Activated naive CD4-positive, alpha-beta T cell treated with anti-CD3 and anti-CD28 coated beads, Interleukin-2, amount 50 U/mL, for 16 hours (primary cell): ENCODE measurements at places on chromosomes 13 and 19.

- no peak for DNase-seq
These were observed 487.2 kb upstream of the GPC6 start for GRCh38 chr13:92739306-92739818.

DNA sequence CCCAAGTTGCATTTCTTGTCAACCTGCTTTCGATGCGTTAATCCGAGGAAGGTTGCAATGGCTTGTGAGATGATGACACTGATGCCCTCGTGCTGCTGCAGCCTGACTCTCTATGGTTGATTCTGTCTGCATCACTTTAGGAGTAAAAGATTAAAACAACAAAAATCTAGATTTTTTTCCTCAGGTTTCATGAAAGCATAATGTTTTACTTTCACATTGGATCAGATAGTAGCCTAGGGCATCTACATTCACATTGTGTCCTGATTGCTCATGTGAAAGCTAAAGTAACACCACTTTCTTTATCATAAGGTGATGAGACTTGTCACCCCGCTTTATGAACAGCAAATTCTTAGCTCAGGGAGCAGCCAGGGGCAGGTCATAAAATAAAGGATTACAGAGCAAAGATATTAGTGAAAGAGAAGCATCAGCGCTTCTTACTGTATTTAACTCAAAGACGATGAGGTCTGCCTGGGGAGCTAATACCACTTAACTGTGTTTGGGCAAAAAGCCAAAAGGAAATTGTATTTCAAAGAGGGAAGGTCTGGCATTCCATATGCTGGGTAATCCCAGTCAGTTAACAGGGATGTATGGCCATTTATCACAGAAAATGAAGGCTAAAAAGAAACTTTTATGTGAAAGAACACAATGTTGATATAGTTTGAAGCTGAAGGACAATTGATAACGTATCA lies 270.5 kb downstream of the GPC6 start:
- no peak for DNase-seq

- DNase-seq, result no peak
These were observed 6.9 kb upstream of the HTR2A start for GRCh38 chr13:46903748-46904147.

DNA sequence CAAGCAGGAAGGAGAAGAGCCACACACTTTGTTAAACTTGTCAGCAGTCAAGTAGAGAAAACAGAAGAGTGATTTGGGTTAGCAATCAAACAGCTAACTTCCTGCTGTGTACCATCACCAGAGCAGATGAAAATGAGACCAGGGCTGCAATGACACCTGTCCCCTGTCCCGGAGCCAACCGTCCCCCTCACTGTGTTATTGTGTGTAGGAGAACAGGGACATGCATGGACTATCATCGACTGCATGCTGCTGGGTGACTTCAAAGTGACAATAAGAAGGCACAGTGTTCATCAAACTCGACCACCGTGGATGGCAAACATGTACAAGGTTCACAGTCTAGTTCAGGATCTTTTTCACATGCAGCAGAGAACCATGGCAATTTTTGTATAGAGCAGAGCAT lies 94.0 kb upstream of the SLC15A1 start:
- no peak for DNase-seq

DNA sequence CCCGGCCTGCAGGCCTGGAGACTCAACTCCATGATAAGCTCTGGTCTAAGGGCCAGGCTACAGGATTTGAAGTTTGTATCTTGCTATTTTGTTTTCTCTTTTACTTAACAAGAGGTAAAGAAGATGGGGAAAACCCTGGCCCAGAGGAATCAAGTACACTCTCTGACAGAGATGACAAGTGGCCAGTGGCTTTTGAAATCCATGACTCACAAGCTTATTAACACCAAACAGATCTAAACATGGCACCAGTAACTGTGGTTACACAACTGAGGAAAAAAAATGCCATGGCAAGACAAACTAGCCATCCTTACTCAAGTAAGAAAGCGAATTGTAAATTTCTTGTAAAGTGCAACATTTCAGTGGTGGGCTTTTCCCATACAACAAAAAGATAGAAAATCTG lies 72.6 kb upstream of the SERTM1 start:
- DNase-seq, result no peak

GRCh38 chr19:31146015-31146414 lies 203.2 kb downstream of the TSHZ3 start:
- DNase-seq, result no peak

- peak; percentile 68 for DNase-seq
These were observed 11.8 kb upstream of the SHD start for GRCh38 chr19:4267101-4267900.

DNA sequence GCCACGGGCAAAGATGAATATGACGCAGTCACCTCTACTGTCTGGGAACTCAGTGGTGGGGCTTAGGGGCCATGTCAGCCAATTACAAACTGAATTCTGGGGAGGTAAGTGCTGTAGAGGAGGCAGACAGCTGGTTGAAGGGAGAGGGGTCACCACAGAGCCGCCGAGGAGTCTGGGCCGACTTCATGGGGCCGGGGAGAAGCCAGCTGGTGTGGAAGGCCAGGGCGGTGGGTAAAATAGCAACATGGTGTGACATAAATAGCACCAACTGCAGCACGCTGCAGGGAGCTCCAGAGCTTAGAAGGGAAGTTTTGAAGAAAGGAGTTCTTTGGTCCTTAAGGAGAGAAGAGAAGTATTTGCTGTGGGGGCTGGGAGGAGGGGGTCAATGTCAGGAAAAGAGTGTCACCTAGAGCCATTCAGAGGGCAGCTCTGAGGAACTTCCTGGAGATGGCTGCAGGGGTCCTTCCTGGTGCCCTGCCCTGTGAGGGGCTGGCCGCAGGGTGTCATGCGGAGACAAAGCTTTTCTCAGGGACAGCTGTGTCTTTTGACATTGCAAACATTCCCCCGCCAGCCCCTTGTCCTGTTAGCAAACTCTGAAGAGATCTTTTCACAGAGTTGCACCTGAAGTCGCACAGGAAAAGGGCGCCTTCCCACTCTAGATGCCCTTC lies 6.4 kb downstream of the METTL21C start:
- no peak for DNase-seq

GRCh38 chr19:2478756-2479555 lies 3.0 kb downstream of the GADD45B start:
- peak; percentile 53 for DNase-seq

- no peak for DNase-seq
These were observed 13.8 kb upstream of the ZNF724 start for GRCh38 chr19:23263870-23264590.

DNA sequence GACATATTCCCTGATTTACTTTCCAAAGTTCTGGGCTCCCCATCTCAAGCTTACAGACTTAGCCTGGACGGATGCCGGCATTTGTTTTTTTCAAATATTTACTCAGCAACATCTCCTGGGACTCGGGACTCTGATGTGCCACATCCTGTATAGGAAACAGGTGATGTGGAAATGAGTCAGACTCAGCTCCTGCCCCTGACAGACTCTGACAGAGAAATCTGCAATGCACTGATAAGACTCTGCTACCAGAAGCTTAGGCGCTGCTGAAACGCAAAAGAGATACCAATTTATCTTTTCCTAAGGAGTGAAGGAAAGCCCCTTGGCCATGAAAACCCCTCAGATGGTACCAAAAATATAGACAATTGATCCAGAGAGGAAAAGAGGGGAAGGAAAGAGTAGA lies 16.2 kb downstream of the LAIR2 start:
- DNase-seq, result peak; percentile 16

DNA sequence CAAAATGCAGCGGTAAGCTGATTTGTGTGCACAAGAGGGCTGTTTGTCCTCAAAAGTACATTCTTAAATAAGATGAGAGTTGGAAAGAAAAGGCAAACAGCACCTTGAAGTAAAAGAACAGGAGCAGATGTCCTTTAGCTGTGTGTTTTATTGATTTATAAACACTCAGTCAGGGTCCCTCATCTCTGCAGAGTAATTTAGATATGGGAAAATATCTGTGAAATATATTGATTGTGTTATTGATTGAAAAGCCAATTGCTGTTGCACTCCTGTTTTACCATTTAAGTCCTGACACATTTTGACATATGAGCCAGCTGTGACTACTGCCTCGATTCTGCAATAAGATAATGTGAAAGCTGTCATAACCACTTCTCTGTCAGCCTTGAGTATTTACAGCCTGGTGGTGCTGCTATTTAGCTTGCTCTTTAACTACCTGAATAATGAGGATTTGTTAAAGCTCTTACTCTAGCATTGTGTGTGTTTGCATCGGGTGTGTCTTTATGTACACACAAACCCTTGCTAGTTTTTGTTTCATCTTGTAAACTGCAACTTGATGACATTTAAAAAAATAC lies 550.1 kb downstream of the DACH1 start:
- no peak for DNase-seq

DNA sequence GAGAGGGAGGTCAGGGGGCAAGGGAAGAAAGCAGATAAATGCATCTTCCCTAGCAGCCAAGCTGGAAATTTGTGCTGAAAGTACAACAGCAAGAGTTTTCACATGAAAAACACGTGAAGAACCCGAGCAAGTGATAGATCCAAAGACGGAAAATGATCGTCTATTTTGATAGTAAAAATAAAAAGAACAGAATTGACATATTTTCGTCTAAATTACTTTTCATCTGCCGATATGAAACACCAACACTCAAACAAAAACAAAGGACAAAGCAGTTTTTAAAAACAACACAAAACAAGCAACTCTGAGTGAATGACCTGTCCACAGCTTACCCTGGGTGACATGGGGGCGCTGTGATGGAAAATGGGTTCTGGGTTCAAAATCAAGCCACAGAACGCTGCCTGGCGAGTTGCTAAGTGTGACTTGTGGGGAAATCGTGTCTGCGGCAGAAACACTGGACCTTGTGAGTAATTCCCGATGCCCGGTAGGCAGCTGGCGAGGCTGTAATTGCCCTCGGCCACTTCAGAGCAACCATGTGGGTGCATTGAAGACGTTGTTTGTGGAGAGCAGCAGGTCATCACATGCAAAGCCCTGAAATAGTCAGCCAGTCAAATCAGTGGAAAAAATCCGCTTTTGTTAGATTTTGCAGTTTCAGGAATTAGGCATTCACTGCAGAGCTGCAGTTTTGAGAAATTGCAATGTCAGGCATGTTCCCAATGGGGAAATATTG lies 7.4 kb downstream of the SOX1 start:
- DNase-seq, result no peak

DNA sequence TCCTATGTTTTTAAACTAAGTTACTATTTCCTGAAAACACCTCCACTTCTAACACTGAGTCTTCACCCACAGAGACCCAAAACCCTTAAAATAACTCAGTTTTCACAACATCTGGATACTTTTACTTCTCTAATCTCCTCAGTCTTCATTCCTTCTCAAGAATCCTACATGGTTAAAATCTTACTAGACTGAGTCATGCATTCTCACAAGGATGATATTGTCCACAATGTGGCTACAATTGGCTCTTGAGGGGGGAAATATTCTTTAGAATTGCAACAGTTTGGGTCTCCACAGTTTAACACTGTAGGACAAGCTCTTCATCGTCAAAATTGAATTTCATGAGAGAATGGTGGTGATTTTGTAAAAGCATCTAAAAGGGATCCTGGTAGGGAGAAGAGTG lies 397.1 kb downstream of the SLITRK5 start:
- no peak for DNase-seq

- DNase-seq, result no peak
These were observed 34.6 kb upstream of the LDLR start for GRCh38 chr19:11054628-11055027.

DNA sequence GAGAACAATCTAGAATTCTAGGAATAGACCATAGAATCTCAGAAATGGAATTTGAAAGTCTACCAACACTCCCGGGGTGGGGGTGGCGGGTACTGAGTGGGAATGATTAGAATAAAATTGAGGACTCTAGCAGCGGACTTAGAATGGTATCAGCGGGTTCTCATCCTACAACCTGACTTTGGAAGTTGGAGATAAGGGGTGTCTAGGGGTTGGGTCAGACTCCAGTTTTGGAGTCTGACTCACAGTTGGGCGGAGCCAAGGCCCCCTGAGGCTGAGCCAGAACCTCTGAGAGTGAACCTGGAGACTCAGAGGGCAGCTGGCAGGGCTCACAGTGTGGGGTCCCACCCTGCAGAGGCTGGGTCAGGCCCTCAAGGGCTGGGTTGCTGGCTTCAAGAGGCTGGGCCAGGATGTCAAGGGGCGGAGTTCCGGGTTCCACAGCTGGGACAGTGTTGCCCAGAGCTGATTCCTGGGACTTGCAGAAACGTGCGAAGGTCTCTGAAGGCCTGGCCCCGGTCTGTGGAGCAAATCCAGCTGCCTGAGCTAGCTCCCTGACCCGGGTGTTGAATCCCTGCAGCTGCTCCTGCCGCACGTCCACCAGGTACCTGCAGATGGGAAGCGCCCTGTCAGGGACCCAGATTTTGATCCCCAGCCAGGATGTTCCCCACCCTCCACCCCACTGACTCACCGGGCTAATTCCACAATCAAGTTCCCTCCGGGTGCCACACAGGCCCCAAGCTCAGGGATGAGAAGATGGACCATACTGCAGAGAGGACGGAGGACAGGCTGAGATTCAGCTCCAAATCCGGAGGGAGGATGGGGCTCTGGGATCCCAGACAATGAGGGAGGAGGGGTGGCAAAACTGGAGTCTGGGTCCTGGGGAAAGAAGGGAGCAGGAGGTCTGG lies 1.6 kb upstream of the TNNI3 start:
- no peak for DNase-seq

DNA sequence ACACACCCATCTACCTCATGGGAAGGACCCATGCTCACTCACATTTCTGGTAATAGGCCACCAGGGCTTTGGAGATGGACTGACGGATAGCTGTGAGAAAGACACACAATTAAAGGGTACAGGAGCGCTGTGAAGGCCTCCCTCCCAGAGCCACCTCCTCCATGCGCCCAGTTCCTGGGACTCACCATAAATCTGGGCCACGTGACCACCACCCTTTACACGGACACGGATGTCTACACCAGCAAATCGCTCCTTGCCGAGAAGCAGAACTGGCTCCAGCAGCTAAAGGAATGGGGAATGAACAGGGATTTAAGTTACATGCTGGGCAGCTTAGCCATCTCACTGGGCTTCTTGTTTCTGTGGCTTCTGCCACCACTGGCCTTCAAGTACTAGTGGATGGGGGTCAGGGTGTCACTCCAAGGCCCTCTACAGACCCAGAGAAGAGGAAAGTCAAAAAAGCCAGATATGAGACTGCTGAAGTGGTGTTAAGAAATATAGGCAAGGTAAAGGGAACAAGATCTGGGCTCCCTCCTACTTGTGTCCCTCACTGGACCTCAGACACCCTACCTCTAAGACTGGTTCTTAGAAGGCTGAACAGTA lies 2.2 kb downstream of the RPS16 start:
- no peak for DNase-seq

DNA sequence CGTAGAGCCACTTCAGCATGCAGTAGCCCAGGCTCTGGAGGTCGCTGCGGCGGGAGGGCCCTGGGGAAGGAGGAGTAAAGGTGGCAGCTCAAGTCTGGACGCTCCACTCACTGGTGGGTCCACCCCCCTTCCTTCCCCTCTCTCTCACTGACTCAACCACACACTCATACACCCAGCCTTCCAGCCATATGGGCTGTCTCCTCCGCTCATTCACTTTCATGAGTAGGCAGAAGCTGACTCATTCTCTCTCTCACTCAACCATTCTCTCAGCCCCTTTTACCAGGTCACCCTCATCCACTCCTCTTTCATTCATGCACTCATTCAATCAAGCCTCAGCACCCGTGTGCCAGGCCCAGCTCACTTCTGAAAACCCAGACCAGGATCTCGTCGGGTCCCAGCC lies 27.5 kb upstream of the SIGLEC11 start:
- no peak for DNase-seq

GRCh38 chr13:98468361-98468760 lies 108.5 kb downstream of the STK24 start:
- DNase-seq, result no peak

- DNase-seq, result no peak
These were observed 2.0 kb upstream of the ZIC2 start for GRCh38 chr13:99979453-99980200.

GRCh38 chr13:32041429-32041828 lies 9.9 kb downstream of the FRY start:
- no peak for DNase-seq

GRCh38 chr19:6412447-6413091 lies 12.0 kb downstream of the KHSRP start:
- DNase-seq, result peak; percentile 56
